Kidney epithelial cell (primary cell): ENCODE measurements at places on chromosomes 5 and 9. TPM values are rescaled to one million over a fixed set of nuclear protein-coding genes. Genes with fewer than 3 reads are reported as not detected.

GRCh38 chr9:127785023-127785932 is 556 bp upstream of the CDK9 start:
- DNase-seq, result no peak

Gene FGF18
- total RNA-seq, result 0.34 TPM in 1 of 2 replicates, not detected in the other

Gene GRXCR2
- not detected in 2 replicates for total RNA-seq

GRCh38 chr5:136814619-136815378 is 449.5 kb upstream of the TRPC7 start:
- DNase-seq, result no peak

DNA sequence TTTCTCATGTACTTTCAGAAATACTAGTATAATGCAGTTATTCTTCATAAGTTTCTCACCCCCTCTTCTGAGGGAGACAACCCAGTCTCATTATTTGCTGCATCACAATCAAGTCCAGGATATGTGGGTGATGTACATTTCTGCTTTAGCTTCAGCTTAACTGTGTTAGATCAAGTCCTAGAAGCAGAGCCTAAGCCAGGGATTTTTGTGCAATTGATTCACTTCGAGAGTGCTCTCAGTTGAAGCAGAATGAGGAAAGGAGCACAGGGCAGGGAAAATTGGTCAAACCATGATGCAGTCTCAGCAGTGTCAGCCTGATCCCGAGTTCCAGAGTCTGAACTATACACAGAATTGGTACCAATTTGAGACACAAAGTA is 15.1 kb downstream of the HNRNPK start:
- no peak for DNase-seq

- no peak for DNase-seq
Observed at GRCh38 chr5:61974680-61975079, 331.3 kb upstream of the KIF2A start.

DNA sequence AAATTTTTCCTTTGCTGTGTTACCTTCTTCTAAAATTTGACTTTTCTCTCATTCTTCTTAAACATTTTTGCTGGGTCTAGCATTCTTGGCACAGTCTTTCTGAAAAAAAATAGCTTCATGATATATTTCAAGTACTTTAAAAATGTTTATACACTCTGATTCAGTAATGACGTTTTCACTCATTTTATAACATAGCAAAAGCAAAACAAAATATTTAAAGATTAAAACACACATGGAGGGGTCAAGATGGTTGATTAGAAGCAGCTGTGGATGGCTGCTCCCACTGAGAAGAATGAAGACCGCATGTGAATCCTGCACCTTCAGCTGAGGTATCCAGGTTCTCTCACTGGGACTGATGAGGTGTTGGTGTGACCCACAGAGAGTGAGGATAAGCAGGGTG is 188.2 kb downstream of the SGCD start:
- DNase-seq, result no peak

- DNase-seq, result no peak
Observed at GRCh38 chr5:10756549-10756948, 4.5 kb downstream of the DAP start.

GRCh38 chr9:91886414-91887076 is 63.5 kb downstream of the ROR2 start:
- no peak for DNase-seq

DNA sequence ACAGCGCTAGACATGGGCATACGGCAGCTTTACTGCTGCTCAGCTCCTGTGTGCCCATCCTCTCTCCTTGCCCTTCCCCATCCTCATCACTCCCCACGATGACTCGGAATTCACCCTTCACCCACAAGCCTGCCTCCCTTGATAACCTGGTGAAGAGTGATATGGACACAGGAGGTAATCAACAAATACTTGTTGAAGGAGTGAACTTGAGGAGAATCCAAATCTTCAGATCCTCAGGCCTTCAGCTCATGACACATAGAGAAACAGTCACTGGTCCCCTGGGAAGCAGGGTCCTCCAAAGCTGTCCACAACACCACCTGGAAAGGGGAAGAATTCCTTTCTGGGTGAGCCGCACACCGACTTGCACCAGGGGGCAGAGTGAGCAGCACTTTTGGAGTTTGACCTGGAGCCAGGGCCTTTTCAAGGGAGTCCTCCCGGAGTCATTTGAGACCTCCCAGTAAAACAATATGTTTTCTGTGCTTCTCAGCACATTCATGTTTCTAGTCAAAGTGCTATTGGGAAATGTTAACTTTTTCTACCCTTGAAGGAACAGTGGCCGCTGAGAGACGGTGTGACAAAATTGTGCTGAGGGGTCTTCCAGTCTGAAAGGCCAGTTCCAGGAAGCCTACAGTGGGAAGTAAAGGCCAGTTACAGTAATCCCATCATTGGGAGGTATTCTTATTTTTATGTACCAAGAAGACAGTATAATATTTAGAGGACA is 332.3 kb downstream of the CWC27 start:
- no peak for DNase-seq

DNA sequence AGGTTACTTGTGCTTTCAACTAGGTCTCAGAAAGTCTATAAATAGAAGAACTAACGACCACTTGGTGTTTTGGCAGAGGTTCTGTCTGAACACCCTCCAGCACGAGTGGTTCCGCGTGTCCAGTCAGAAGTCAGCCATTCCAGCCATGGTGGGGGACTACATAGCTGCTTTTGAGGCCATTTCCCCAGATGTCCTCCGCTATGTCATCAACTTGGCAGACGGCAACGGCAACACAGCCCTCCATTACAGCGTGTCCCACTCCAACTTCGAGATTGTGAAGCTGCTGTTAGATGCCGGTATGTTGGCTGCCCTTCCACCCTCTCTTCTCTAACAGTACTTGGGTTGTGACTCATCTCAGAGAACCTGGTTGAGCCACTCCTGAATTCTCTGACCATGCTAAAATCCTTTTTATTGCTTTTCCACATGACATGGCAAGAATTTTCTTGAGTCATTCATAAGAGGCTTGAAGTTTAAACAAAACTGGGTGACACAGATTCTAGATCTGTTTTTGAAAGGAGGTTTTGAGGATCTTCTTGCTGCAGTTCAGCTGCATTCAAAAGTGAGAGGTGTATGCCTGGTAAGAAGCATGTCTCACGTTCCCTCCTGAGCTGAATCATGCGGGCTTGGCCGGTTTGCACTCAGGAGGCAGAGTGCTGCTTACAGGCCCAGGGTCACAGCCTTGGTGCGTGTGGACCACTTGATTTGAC is 103.1 kb upstream of the DMRT1 start:
- DNase-seq, result peak; percentile 89

Gene LHX2
- not detected in 2 replicates for total RNA-seq
